ENCODE measurements at places on chromosomes 5 and 9. TPM values are rescaled to one million over a fixed set of nuclear protein-coding genes. Genes with fewer than 3 reads are reported as not detected.

- DNase-seq, result no peak
These were observed 123.8 kb upstream of the LPCAT1 start for GRCh38 chr5:1647580-1647979.

GPR21 gene
- total RNA-seq, result 3.1 TPM

DNA sequence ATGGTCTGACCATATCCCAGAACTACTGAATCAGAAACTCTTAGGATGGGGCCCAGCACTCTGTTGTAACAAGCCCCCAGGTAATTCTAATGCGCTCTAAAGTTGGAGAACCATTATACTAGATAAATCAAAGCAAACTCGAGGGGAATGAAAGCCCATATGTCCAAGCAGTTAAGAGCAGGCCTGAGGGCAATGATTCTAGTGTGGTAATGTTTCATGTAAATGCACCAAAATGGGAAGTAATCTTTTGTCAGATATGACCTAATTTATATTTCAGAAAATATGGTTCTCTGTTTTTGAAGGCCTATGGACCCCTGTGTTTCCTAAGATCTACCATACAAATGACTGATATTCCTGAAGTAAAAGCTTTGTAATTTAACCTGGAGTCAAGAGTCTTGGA is 108.0 kb upstream of the PTGER4 start:
- DNase-seq, result no peak

GRCh38 chr5:168944004-168944403 is 356.9 kb downstream of the SLIT3 start:
- DNase-seq, result no peak

- DNase-seq, result no peak
These were observed 117.5 kb upstream of the ZNF462 start for GRCh38 chr9:106745457-106745856.

MYO10 gene
- total RNA-seq, result 101 TPM

DNA sequence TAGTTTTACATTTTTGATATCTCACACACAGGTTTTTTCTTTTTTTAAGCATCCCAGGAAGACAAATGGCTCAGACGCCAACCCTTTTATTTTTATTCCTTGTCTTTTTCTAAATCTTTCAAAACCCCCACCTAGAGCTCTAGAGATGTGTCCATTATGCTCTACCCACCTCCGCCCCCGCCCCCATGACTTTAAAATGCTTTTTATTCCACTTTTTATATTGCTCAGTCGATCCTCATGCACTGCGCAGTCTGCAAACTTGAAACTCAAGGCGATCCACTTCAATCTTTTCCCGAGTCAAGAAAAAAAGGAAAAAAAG is 411 bp upstream of the MAT2B start:
- no peak for DNase-seq

- DNase-seq, result no peak
These were observed 28.2 kb upstream of the LPAR1 start for GRCh38 chr9:111066468-111066867.

- no peak for DNase-seq
These were observed 64.3 kb upstream of the RUFY1 start for GRCh38 chr5:179485845-179486575.

BTNL3 gene
- not detected for total RNA-seq

GRCh38 chr5:14582797-14583137 is 1.2 kb downstream of the OTULINL start:
- DNase-seq, result no peak

TXNDC8 gene
- total RNA-seq, result not detected

WDR38 gene
- total RNA-seq, result not detected
